ENCODE measurements at places on chromosomes 6 and 20. TPM values are rescaled to one million over a fixed set of nuclear protein-coding genes. Genes with fewer than 3 reads are reported as not detected.
A peak's percentile ranks its signal among the peaks of the same experiment; 100 is the strongest.

DNA sequence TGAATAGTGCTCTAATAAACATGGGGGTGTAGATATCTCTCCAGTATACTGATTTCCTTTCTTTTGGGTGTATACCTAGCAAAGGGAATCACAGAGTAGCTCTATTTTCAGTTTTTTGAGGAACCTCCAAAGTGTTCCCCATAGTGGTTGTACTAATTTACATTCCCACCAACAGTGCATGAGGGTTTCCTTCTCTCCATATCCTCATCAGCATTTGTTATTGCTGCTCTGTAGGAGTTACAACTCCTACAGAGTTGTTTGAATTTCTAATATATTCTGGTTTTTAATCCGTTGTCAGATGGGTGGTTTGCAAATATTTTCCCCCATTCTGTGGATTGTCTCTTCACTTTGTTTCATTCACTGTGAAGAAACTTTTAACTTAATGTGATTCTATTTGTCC lies 207.9 kb downstream of the FUT9 start:
- no peak for DNase-seq

DNA sequence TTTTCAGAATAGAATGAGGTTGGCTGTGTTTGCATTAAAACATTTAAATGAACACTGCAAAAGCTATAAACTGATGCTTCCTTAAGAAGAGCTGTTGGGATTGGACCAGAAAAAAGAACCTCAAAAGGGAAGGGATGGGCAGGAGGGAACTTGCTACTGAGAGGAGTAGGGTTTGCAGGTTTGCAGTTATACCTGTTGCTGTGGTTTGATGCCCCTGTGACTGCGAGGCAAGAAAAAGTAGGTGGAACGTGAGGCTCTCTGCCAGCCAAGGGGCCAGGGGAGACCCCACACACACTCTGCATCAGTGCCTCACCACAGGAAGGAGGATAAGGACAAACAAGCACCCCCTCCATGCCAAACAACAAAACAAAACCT lies 197.2 kb downstream of the BCAS1 start:
- DNase-seq, result no peak

DNA sequence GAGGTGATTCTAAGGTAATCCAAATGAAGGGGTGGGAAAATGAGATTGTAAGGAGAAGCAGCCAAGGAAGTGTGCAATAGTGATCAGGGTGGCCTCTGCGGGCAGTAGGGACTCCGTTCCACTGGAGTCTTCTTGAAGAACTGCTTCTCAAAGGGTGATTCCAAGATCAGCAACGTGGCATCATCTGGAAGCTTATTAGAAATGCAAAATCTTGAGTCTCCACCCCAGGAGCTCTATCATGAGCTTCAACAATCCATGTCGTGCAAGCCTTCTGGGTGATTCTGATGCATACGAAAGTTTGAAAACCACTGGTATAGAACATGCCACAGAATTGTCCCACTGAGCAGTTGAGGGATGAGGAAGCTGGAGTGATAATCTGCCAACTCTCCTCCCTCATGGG lies 31.4 kb downstream of the SCP2D1 start:
- DNase-seq, result no peak

Gene TREM2
- not detected for total RNA-seq

- DNase-seq, result no peak
Measured at GRCh38 chr6:121274666-121275295, 59.5 kb downstream of the TBC1D32 start.

- DNase-seq, result no peak
Measured at GRCh38 chr6:130027948-130028347, 9.6 kb downstream of the L3MBTL3 start.

DNA sequence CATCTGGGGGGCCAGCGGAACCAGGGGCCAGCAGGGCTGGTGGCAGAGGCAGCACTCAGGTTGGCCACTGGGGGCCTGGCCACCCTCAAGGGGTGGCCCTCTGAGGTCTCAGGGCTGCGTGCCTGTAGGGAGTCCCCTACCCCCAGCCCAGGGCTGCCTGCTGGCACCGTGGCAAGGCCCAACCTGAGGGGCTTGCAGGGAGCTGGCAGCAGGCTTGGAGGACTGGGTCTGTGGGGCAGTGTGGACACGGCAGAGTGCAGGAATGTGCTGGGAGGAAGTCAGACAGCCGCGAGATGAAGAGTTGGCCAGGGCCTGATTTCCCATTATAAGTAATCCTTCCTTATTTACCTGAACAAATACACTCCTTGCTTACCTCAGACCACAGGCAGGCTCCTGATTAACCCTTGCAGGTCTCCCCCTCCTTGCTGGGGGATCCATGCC lies at the start of gene SPDEF:
SPDEF (minus strand) TSS at position 299 of the 441 bp plus-strand sequence. CDS start 11,874 bp downstream, outside the sequence.
- DNase-seq, result peak; percentile 86

Gene RAB32
- total RNA-seq, result 29.8 TPM

Gene MTCH1
- 253 TPM for total RNA-seq

DNA sequence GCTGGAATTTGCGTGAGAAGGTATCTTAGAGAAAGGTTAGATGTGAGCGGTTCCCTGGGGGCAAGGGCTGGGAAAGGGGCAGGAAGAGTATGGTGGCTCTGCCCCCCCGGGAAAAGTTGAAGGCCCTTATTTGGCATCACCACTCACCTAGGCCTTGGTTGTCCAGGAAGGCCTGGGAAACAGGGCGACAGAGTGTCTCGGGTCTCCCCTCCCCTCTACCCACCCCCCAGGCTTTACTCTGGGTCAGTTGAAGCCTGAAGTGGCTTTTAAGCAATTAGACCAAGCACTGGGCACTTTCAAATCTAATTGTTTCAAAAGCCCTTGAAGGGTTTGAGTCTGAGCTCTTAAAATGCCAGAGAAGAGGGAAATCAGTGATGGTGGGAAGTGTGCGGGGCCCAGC lies 30.2 kb upstream of the FOXP4 start:
- DNase-seq, result no peak

Gene DYNLT2
- 0.51 TPM for total RNA-seq

DNA sequence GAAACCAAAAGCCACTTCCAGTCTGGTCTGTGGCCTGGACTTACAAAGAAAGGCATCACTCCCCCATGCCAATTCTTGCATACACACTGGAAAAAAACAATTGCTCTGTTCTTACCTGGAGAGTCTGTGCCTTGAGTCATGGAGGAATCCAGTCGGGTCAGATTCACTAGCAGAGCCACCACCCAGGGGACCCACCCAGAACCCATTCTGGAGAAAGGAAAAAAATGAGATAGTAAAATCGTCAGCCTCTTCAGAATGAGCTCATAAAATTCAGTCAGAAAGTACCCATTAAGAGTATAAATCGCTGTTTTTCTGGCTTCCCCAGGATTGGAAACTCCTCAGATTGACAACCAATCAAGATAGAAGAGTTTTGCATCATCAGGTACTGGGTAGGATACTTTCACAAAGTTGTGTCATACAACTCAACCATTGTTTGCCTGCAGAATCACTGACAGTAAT lies at the start of gene HLA-DOB:
HLA-DOB (minus strand) TSS at position 257 of the 459 bp plus-strand sequence; CDS start at position 206, 51 bp downstream.
- peak; percentile 76 for DNase-seq

Gene HLA-DMB
- total RNA-seq, result not detected
